NCI-H1092 treated with DMSO at 0.1 percent for 48 hours (cell line): ENCODE measurements at places on chromosomes 3 and 15.
A peak's percentile ranks its signal among the peaks of the same experiment; 100 is the strongest.

GRCh38 chr3:190863119-190863465 lies 598 bp upstream of the GMNC start:
- no peak for DNase-seq

- DNase-seq, result no peak
Measured at GRCh38 chr3:70712449-70713082, 400.1 kb upstream of the MDFIC2 start.

DNA sequence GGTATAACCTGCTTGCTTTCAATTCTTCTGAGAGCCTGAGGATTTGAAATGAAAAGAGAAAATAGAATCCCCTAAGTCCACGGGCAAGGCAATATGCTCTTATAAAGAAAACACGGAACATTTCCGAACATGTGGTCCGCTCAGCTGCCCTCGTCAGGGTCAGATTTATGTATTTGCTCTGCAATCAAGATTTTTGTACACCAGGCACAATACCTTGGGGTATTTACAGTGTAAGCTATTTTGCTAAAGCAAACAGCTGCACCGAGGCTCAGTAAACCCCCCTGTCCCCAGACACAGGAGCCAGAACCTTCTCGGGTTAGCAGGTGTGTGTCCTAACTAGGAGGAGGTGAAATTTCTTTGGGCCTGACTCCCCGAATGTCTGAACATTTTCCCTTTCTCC lies 155.8 kb upstream of the LRIG1 start:
- peak; percentile 11 for DNase-seq

GRCh38 chr15:75051191-75051608 lies 27.8 kb downstream of the PPCDC start:
- peak; percentile 17 for DNase-seq

DNA sequence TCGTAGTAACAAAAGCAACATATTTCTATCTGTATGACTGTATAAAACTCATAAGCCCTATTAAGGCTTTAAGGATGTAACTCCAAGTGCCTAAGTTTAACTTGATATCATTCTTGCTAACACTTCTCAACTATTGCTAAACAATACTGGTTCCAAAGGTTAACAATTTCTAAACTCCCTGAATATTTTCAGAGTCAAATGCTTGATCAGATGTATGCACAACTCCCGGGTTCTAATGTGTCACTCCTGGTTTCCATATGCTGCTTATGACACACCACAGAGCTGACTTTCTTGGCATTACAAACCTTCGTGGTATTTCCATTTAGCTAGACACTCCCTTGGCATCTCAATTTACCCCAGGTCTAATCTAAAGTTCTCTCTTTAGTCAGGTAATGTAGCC lies 26.3 kb downstream of the DZIP1L start:
- no peak for DNase-seq

DNA sequence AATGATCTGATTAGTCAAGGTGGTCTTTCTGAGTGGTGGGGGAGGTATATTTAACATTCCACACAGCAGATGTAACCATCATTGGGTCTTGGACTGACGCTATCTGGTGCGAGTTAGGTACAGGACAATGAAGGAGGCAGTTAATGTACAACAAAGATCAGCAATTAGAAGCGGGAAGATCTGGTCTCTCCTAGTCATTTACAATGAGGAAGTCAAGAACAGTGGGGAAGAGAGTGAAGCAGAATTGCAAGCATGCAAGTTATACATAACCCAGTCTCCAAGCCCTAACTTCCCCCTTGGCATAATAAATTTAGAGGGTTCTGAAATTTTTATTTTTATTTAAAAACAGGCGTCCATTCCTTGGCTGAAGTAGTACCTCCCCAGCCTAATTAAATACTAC lies 14.1 kb downstream of the GPD1L start:
- DNase-seq, result no peak
